ENCODE measurements at places on chromosomes 13 and 19. TPM values are rescaled to one million over a fixed set of nuclear protein-coding genes. Genes with fewer than 3 reads are reported as not detected.

DNA sequence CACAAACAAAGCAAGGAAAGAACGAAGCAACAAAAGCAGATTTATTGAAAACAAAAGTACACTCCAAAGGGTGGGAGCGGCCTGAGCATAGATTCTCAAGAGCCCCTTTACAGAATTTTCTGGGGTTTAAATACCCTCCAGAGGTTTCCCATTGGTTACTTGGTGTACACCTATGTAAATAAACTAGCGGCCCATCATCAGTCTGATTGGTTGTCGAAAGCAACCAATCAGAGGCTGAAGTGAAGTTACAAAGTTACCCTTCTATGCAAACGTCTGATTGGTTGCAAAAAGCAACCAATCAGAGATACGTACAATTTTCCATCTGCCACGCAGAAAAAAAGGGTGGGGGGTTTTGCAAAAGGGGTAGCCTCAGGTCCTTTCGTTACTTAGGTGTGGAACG lies 96.3 kb upstream of the UBAC2 start:
- DNase-seq: no peak

- DNase-seq: no peak
Measured at GRCh38 chr13:71861769-71862458, 5.1 kb downstream of the DACH1 start.

DNA sequence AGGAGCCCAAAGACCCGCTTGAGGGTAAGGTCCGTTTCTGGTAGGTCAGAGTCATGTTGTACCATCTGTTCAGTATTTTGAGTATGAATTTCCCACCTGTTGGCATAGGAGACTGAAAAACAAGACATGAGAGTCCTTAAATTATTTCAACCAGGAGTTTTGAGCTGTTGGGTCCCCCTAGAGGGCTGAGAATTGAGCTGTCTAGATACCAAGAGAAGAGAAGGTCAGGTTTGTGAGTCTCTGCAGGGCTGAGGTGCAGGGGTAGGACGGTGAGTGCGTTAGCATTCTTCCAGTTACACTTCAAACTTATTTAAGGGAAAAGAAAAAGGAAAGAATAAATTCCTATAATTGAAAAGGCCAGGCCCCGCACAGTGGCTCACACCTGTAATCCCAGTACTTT lies 5.0 kb downstream of the CBLC start:
- DNase-seq: no peak

GRCh38 chr13:105538346-105538745 lies 997.1 kb downstream of the EFNB2 start:
- no peak for DNase-seq

GRCh38 chr19:50501186-50501567 lies 9.8 kb downstream of the JOSD2 start:
- DNase-seq: no peak

GRCh38 chr13:41006978-41007743 lies 12.0 kb downstream of the ELF1 start:
- no peak for DNase-seq

- no peak for DNase-seq
Measured at GRCh38 chr13:50991579-50992521, 82.3 kb downstream of the RNASEH2B start.

DNA sequence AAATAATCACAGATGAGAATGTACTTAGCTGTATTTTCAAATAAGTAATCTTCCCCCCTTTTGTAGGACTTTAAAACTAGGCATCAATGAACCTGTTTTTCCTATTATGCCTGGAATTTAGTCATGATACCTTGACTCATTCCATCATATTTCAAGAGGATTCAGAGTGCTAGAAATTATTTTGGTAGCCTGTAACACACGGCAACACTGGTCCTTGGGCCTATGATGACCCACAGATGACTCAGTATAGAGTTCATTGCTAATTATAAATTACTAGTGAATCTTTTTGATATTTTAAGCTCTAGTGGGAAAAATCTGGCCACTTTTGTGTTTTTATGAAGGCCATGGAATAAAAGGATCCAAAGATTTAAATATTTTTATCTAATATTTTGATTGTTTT lies 26.0 kb upstream of the GARRE1 start:
- DNase-seq: no peak

DNA sequence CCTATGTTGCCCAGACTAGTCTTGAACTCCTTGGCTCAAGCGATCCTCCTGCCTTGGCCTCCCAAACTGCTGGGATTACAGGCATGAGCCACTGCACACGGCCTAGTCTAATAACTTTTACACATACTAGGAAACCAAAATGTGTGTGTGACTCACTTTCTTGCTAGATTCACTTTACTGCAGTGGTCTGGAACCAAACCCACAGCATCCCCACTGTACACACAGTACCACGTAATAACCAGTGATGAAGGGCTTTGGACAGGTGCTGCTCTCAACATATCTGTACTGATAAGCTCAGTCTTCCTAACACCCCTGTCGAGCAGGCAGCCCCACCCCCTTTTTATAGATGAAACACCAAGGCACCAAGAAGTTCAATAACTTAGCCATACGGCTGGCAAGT lies 5.1 kb downstream of the DNMT1 start:
- DNase-seq: no peak

- no peak for DNase-seq
Measured at GRCh38 chr13:99967498-99967868, 4.1 kb downstream of the ZIC5 start.

DNA sequence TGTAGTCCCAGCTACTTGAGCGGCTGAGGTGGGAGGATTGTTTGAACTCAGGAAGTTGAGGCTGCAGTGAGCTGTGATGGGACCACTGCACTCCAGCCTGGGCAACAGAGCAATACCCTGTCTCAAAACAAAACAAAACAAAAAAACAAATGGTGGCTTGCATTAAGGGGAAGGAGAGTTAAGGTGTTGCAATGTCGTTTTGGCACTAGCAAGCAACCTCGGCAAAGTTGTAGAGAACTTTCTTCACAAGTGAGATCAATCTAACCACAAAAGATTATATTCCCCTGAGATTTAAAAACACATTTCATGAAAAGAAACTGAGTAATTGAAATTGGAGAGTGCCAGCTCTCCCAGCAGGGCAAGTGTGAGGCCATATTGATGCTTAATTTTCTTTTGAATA lies 153.7 kb downstream of the KLF5 start:
- DNase-seq: no peak

GRCh38 chr13:28699246-28699645 lies 19.5 kb downstream of the SLC46A3 start:
- no peak for DNase-seq

DNA sequence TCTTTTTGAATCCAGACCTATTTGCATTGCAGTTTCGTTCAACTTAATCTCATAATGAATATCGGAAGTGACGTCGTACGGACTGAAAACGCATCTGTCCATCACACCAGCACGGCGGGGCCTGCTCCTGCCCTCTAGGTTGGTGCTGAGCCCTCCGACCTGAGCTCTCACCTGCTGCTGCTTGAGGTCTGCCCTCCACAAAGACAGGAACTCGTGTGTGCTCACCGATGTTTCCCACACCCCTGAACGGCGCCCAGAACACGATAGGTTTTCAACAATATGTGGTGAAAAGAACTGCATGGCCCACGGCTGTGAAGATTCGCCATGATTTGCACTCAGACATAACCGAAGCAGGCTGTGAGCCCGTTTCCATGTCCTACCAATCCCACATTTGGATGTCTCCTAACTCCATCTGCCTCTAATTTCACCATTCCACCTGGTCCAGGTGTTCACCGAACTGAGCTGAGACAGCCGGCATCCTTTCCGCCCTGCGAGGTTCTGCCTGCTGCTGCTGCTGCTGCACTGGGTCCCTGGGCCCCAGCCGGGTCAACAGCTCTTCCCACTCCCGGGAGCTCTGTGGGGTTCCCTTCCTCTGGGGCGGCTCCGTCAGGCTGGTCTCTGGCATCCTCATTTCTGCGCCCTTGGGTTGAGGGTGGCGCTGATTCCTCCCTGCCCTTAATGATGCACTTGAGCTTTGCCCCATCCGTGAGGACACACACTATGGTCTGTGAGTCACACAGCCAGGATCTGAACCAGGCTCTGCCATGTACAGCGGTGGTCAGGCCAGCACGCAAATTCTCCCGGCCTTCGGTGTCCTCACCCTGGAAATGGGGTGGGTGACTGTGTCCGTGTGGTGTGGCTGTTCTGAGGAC lies 20.9 kb downstream of the GRTP1 start:
- no peak for DNase-seq

DNA sequence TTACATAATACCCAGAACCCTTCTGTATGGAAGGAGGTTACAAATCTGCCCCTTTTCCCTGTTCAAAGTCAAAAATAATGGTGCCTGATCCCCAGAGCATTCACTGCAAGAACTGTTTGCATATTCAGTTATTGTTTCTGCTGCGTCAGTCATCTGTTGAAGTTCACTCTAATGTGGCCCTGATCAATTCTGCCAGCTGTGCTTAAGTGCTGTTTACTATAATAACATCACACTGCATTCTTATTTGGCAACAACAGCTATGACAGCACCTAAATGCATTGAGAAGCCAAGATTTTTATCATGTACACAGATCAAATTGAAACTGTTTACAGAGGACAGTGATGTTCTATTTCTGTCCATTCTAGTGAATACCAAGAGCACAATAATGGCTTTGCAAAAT lies 115.9 kb downstream of the DACH1 start:
- DNase-seq: no peak

DNA sequence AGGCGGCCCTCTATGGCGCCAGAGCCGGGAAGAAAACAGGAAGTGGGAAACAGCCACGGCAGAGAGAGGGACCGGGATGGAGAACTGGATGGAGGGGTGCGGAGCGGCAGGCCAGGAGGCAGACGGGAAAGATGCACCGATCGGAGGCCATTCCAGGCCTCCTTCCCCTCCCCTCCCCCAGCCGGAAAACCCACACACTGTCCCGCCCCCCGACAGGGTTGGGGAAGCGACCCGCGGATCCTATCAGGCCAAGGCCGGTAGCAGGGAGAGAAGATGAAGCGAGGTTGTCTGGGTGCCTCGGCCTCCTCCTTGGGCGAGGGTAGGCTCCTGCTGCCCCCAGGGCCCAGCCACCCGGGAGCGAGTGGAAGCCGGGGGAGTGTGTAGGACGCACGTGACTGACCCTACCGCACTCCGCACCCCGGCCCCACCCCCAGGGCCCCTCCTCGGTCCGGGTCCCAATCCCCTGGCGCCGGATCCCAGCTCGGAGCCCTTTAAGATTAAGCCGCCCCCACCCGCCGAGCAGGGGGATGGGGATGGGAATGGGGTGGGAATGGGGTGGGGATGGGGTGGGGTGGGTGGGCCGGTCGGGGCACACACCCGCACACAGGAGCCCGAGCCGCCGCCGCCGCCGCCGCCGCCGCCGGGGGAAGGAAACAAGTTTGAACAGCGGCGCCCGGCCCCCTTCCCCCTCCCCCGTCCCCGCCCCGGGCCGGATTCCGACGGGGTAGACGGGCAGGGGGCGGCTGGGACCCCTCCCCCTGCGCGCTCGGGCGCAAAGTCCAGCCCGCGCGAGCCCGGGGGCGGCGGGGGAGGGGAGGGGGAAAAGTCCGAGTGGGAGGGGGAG lies 1.5 kb downstream of the ERF start:
- no peak for DNase-seq

GRCh38 chr13:75153386-75153785 lies 328.6 kb downstream of the TBC1D4 start:
- no peak for DNase-seq

GRCh38 chr13:40141859-40142555 lies 486.5 kb downstream of the COG6 start:
- no peak for DNase-seq

GRCh38 chr13:100940658-100941057 lies 266.1 kb upstream of the TMTC4 start:
- no peak for DNase-seq

OR7C2 gene
- polyA plus RNA-seq: not detected

SERPINE3 gene
- polyA plus RNA-seq: not detected

ICAM4 gene
- 1.4 TPM for polyA plus RNA-seq

PGLYRP1 gene
- polyA plus RNA-seq: 0.18 TPM

COMP gene
- polyA plus RNA-seq: 25.0 TPM

ZNF112 gene
- 2.7 TPM for polyA plus RNA-seq

KRTDAP gene
- not detected for polyA plus RNA-seq

ERICH6B gene
- polyA plus RNA-seq: not detected

ATP8B3 gene
- polyA plus RNA-seq: 1.6 TPM
